ENCODE measurements at places on chromosomes 12 and 14.

DNA sequence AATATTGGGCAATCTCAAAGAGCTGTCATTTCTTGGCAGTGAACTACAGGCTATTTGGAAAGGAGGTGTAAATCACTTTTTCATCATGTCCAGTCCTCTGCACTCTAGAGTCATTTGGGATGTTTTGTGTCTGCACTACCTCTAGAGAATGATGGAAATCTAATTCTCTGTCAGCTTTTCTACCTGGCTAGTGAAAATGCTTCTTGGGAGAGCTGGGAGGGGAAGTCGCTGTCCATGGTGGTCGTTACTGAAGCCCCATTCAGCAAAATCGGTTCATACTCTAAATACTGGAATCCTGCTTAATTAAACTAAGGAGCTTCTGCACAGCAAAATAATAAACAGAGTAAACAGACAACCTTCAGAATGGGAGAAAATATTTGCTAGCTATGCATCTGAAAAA is 251.8 kb downstream of the APAF1 start:
- peaks cover 17% of the 10 kb centered on the region for H3K27me3 ChIP-seq
- H3K4me1 ChIP-seq: no peaks in the 10 kb centered on the region
- no peak overlapping the region for H3K27ac ChIP-seq
- no peak overlapping the region for H3K4me3 ChIP-seq

GRCh38 chr12:115213538-115214016 is 529.6 kb upstream of the TBX3 start:
- H3K27ac ChIP-seq: no peak overlapping the region
- H3K4me3 ChIP-seq: no peak overlapping the region

GRCh38 chr14:60485057-60485597 is 736 bp downstream of the C14orf39 start:
- no peak overlapping the region for H3K27ac ChIP-seq
- DNase-seq: no peak
- H3K36me3 ChIP-seq: no peaks in the 10 kb centered on the region
- no peak overlapping the region for H3K4me3 ChIP-seq
- no peaks in the 10 kb centered on the region for H3K4me1 ChIP-seq

- no peaks in the 10 kb centered on the region for H3K27me3 ChIP-seq
- H3K27ac ChIP-seq: no peak overlapping the region
- H3K4me3 ChIP-seq: no peak overlapping the region
- no peak for DNase-seq
Measured at GRCh38 chr14:64804754-64805260, 74.9 kb downstream of the SPTB start.

DNA sequence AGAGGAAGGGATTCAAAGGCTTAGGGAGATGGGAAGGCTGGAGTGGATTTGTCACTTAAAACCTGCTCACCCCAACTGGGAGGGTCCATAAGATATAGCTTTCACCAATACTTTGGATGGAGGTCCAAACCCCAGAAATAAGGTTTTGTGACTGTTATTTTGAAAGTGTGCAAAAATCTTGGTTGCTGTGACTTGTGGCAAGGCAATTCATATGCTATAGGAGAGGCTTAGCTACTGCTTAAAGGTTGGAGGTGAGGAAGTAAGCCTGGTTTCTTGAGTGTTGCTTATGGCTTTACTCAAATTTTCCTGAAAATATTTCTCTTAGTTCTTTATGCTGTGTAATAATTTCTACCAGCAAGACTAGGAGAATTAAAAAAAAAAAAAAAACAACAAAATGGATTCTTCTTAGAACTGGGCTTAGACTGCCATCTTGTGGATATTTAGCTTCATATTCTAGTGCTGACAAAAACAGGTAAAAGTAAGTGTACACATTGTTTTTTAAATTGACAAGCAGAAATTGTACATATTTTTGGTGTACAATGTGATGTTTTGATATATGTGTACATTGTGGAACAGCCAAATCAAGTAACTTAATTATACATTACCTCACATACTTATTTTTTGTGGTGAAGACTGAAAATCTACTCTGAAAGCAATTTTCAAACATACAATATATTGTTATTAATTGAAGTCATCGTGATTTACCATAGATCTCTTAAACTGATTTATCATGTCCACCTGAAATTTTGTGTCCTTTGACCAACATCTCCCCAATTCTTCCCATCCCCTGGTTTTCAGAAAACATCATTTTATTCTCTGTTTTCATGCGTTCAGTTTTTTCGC is 23.0 kb downstream of the PDE6H start:
- H3K4me3 ChIP-seq: no peak overlapping the region

- no peaks in the 10 kb centered on the region for H3K4me1 ChIP-seq
Measured at GRCh38 chr14:100903672-100904185, at the start of gene RTL1. Gene RTL1 (minus strand): TSS chr14:100903722. CDS start chr14:100884788, 18,934 bp downstream.

- no peaks in the 10 kb centered on the region for H3K36me3 ChIP-seq
- no peaks in the 10 kb centered on the region for H3K4me1 ChIP-seq
- H3K27ac ChIP-seq: no peak overlapping the region
Measured at GRCh38 chr12:30203981-30204380, 420.2 kb upstream of the TMTC1 start.

DNA sequence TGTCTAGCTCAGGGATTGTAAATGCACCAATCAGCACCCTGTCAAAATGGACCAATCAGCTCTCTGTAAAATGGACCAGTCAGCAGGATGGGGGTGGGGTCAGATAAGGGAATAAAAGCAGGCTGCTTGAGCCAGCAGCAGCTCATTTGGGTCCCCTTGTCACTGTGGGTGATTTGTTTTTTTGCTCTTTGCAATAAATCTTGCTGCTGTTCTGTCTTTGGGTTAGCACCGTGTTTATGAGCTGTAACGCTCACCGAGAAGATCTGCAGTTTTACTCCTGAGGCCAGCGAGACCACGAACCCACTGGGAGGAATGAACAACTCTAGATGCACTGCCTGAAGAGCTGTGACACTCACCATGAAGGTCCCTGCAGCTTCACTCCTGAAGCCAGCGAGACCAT is 134.1 kb upstream of the LMNTD1 start:
- no peak overlapping the region for H3K4me3 ChIP-seq
- H3K27me3 ChIP-seq: no peaks in the 10 kb centered on the region
- no peak overlapping the region for H3K27ac ChIP-seq
- H3K4me1 ChIP-seq: no peaks in the 10 kb centered on the region
- H3K36me3 ChIP-seq: no peaks in the 10 kb centered on the region

DNA sequence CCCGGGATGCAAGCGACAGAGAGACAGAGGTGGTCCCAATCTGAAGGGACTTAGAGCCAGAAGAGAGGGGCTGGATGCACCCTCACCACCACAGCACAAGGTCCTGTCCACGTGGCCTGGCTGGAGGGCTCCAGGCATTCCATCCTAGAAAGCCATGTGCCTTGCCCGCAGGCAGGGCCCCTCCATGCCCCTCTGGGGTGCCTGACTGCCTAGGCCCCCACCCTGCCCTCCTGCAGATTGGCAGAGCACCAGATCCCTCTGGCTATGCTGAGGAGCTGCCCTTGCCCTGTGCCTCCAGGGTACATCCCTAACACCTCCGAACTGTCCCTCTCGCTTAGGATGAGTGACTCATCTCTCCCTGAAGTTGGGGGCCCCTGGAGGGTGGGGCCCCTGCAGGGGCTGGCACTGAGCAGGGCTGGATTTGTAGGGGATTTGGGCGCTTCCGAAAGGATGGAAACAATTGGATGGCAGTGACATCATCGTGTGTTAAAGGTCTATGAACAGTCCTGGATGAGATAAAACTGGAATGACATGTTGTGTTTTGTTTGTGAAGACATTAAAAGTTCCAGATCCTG is 50.9 kb downstream of the CHGA start:
- DNase-seq: no peak
- peaks cover 4% of the 10 kb centered on the region for H3K36me3 ChIP-seq
- no peak overlapping the region for H3K27ac ChIP-seq
- no peak overlapping the region for H3K4me3 ChIP-seq
- no peaks in the 10 kb centered on the region for H3K4me1 ChIP-seq

- H3K4me3 ChIP-seq: no peak overlapping the region
- no peaks in the 10 kb centered on the region for H3K27me3 ChIP-seq
- H3K4me1 ChIP-seq: peaks cover 13% of the 10 kb centered on the region
- no peak overlapping the region for H3K27ac ChIP-seq
Measured at GRCh38 chr14:100622224-100622623, 35.0 kb upstream of the BEGAIN start.

GRCh38 chr14:56731187-56731586 is 79.1 kb downstream of the OTX2 start:
- DNase-seq: no peak
- no peak overlapping the region for H3K4me3 ChIP-seq
- peaks cover 9% of the 10 kb centered on the region for H3K27me3 ChIP-seq
- no peaks in the 10 kb centered on the region for H3K4me1 ChIP-seq
- no peaks in the 10 kb centered on the region for H3K36me3 ChIP-seq
- no peak overlapping the region for H3K27ac ChIP-seq

Data from CD4-positive, alpha-beta memory T cell (primary cell).